Renal cortex interstitium (tissue), 15 donors: ENCODE measurements at places on chromosomes 3 and 15.

DNA sequence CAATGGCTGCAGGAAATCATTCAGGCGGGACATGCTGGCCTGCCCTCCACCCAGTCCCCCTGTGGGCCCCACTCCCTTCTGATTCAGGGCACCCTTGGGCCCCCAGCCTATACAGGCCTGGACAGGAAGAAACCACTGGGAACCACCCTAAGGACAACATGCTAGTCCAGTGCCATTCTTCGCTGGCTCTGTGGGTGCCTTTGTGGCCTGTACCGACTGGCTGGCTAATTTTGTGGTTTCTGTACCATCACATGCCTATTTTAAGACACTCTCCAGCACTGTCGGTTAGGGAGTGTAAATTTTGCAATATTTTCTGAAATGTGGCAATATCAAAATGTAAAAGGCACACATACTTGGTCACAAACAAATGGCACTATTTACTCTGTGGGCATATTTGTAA lies 61.4 kb upstream of the POLG start:
- no peak for DNase-seq

- no peak for DNase-seq
Measured at GRCh38 chr3:76668653-76669052, 371.2 kb upstream of the ROBO2 start.

DNA sequence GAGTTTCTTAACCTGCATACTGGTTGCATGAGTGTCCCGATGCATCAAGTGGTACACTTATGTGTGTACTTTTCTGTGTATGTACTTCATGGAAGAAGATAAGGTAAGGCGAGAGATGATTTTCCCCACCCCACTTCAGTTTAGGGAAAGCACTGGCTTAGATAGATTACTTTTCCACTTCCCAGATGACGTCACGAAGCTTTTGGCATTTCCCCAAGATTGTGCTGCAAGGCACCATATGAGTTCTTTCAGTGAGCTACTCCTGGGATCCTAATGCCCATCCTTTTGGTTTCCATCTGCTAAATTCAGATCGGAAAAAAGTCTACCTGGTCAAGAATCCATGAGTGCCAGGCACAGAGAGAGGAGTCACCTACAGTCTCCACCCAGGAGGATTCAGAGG lies 4.5 kb downstream of the IL17RB start:
- DNase-seq, result no peak

DNA sequence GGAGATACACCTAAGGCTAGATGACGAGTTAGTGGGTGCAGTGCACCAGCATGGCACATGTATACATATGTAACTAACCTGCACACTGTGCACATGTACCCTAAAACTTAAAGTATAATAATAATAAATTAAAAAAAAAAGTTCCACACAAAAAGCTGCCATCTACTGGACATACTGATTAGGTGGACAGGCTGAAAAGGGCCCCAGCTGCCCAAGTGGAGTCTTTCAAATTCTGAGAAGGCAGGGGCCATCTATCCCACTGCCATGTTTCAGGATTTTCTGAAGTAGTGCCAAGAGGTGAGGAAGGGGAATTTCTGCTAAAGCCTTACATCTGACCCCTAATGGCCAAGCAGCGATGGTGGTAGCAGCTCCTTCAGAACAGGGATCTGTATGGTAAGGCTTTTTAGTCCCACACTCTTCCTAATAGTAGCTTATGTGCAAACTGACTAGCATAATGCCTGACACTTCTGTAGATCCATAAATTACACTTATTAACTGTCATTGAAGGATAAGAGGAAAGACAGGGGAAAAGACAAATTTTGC lies 7.7 kb downstream of the FSTL1 start:
- DNase-seq, result no peak
